Activated naive CD8-positive, alpha-beta T cell treated with anti-CD3 and anti-CD28 coated beads, Interleukin-2, amount 10 ng/mL, durations not matched to agents 7 days and 5 days (primary cell): ENCODE measurements at places on chromosomes 4 and X. TPM values are rescaled to one million over a fixed set of nuclear protein-coding genes. Genes with fewer than 3 reads are reported as not detected.

CLGN gene
- not detected for total RNA-seq

GRCh38 chr4:139958739-139959098, 195.3 kb downstream of the MAML3 start:
- DNase-seq = no peak

- no peak for DNase-seq
Measured at GRCh38 chrX:5086388-5086787, 1142.3 kb downstream of the NLGN4X start.

PRKG2 gene
- 1.1 TPM for total RNA-seq

DNA sequence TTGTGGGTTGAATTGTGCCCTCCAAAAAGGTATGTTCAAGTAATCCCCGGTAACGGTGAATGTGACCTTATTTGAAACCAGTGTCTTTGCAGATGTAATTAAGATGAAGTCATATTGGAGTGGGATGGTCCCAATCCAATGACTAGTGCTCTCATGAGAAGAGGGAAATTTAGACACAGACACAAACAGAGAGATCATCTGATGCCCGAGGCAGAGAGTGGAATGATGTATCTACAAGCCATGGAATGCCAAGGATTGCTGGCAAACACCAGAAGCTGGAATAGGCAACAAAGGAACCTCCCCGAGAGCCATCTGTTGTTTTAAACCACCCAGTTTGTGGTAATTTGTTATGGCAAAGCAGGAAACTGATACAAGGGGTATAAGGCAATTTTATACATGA, 35.1 kb downstream of the RPS6KA3 start:
- no peak for DNase-seq

DNA sequence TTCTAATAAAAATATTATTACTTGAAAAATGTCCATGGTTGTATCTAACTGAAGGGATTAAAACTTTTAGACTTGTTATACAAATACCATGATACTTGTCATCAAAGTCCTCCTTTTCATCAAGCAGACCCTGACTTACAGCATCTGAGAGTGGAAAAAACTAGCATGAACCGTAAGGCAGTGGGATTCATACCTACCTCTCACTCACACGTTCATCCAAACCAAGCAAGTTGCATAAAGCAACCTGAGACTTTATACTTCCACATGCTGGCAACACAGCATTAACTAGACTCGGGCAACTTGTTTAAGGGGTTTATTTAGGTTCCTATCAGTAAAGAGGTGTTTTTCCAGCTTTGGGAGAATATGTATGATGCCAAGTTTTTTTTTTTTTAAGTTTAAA, 22.6 kb upstream of the TLR7 start:
- no peak for DNase-seq

GRCh38 chrX:26373829-26374228, 157.9 kb downstream of the MAGEB5 start:
- DNase-seq = no peak

- DNase-seq = no peak
Measured at GRCh38 chr4:186109245-186109644, 4.7 kb downstream of the FAM149A start.

- DNase-seq = no peak
Measured at GRCh38 chr4:38693569-38693968, 29.6 kb downstream of the KLF3 start.

DNA sequence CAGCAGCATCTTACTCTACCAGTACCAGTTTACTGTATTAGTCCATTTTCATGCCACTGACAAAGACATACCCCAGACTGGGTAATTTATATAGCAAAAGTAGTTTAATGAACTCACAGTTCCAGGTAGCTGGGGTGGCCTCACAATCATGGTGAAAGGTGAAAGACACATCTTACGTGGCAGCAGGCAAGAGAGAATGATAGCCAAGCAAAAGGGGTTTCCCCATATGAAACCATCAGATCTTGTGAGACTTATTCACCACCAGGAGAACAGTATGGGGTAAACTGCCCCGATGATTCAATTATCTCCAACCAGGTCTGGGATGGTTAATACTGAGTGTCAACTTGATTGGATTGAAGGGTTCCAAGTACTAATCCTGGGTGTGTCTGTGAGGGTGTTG, 69.3 kb downstream of the YIPF6 start:
- no peak for DNase-seq

FOXP3 gene
- total RNA-seq = 23.6 TPM

GRCh38 chr4:146640465-146641061, 1.9 kb downstream of the POU4F2 start:
- DNase-seq = peak; percentile 29

- DNase-seq = no peak
Measured at GRCh38 chrX:11435568-11435967, 142.4 kb downstream of the AMELX start.

DMRTC1B gene
- total RNA-seq = 0.20 TPM

- DNase-seq = no peak
Measured at GRCh38 chrX:130094696-130095095, 15.6 kb downstream of the ELF4 start.

DNA sequence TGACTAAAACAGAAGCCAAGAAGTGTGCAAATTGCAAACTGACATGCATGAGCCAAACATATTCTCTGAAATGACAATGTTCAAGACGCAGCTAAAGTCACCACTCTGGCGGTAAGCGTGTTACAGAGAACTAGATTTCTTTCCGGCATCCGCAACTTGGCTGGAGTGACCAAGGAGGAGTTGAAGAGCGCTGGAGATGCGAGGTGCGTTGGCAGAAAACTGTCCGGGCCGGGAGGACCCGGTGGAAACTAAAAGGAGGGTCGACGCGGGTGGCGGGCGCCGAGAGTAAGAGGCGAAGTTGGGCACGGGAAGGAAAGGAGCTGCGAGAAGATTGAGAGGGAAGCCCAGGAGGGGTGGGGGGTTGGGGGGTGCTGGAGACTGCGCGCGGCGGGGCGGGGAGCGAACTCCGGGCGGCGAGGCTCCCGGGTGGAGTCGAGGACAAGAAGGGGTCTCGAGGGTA, 807 bp downstream of the SEL1L3 start:
- peak; percentile 57 for DNase-seq

USP26 gene
- not detected for total RNA-seq

F9 gene
- not detected for total RNA-seq

TSPAN7 gene
- total RNA-seq = not detected

ANKRD50 gene
- 0.11 TPM for total RNA-seq

DNA sequence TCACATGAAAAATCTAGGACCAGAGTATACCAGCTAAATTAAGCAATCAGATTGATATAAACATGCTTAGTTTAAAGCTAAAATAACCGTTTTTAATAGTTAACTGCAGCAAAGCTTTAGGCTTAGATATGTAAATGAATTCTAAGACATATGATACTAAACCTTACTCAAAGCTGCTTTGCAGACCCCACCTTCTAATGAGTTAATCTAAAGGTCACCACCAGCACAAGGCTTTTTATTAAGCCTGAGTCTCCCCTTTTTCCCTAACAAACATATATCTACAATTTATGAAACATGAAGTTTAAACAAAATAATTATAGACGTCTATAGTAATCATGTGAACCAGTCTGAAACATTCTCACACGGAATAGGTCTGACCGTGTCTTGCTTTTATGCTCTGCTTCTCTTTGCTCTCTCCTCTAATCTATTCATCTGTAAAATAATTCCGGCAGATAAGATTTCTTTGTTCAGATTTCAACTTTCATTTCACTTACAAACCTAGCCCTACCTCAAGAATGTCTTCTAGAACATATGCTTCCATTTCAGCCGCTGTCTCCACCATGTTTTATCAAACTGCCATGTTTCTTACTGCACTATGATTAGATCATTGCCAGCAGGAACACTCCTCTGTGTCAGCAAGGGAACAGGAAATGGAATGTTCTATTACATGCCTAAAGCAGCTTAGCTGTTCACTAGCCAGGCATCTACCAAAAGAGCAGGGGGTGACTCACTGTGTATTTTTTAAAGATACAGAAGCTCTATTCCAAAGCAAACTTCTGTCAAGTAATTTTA, 35.9 kb downstream of the ANKRD17 start:
- DNase-seq = no peak

MYOZ2 gene
- not detected for total RNA-seq

DNA sequence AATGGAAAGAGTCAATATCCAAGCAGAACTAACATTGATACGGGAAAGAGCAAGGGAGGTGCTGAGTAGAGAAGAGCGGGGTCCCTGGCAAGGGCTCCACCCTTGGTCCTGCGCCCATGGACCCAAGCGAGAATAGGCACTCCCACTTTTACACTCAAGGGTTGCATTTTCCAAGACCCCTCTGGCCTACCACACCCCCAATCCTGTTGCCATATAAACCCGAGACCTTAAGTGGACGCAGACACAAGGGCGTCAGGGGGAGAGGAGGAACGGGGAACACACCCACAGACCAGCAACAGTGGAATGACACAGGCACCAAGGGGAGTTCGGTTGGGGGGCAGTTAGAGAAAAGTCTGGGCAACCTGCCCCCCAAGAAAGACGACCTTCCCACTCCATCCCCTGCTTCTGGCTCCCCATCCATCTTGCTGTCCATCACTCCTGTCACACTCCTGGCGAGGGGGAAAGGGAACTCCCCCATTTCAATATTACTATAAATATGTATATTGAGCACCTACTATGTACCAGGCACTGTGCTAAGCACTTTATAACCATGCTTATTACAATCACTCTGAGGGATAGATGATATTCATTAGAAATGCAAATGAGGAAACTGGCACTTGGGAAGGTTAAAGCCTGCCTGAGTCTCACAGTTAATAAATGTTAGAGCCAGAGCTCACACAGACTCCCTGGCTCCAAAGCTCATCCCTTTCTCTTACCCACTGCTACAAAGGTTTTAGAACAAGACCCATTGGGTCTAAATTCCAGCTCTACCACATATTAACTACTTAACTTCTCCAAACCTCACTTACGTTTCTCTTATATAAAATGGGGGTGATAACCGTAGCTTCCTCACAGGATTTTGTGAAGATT, 51.7 kb downstream of the SCD5 start:
- DNase-seq = no peak

LINC00632 gene
- total RNA-seq = not detected

DNA sequence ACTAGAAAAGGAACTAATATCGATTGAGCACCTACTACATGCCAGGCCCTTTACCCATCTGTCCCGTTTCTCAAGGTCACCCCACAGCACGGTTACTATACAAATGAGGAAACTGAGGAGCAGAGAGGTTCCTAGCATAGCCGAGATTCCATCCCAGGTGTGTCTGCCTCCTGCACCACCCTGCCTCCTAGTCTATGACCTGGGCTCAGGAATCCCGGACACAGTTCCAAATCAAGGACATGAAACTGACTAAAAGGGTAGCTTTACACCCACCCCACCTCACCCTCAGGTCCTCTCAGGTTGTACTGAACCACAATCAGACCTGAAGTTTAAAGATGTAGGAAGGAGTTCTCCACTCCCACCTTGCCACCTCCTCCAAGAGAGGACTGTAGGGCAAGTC, 55.6 kb downstream of the APBB2 start:
- no peak for DNase-seq

TEX11 gene
- total RNA-seq = not detected

ASB9 gene
- total RNA-seq = 0.83 TPM

DNA sequence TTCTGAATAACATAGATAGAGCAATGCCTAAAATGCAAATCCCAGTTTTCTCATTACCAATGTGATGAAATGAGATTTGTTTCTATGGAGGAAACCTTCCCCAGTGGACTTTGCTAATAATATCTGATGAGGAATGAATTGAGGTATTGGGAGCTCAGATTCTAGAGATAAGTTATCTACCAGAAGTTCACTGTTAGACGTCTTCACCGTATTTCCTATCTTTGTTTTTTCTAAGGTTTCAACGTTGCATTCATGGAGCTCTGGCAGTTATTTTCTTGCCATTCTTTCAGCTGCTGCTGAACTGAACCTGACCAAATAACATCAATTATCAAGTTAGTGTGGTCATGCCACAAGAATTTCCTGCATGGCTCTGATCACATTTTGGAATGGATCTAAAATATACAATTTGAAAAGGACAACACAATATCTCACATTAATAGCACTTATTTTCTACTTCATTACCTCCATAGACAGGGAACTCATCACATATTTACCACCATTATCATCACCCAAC, 511.8 kb upstream of the LCORL start:
- no peak for DNase-seq

GRCh38 chr4:83378419-83378818, 43.8 kb upstream of the HPSE start:
- peak; percentile 33 for DNase-seq

GRCh38 chr4:168522356-168522755, 25.5 kb downstream of the PALLD start:
- DNase-seq = no peak

DNA sequence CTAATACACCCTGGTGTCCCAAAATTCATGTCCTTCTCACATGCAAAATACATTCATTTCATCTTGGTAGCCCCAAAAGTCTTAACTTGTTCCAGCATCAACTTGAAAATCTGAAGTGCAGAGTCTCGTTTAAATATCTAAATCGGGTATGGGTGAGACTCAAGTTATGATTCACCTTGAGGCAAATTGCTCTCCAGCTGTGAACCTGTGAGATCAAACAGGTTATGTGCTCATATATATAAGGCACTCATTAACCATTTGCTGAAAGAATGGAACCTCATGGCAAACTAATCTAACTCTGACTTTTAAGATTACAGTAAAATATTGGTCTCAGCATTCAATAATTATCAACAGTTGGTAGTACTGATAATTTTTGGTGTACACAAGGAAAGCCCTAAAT, 55.5 kb downstream of the PDLIM5 start:
- no peak for DNase-seq

DNA sequence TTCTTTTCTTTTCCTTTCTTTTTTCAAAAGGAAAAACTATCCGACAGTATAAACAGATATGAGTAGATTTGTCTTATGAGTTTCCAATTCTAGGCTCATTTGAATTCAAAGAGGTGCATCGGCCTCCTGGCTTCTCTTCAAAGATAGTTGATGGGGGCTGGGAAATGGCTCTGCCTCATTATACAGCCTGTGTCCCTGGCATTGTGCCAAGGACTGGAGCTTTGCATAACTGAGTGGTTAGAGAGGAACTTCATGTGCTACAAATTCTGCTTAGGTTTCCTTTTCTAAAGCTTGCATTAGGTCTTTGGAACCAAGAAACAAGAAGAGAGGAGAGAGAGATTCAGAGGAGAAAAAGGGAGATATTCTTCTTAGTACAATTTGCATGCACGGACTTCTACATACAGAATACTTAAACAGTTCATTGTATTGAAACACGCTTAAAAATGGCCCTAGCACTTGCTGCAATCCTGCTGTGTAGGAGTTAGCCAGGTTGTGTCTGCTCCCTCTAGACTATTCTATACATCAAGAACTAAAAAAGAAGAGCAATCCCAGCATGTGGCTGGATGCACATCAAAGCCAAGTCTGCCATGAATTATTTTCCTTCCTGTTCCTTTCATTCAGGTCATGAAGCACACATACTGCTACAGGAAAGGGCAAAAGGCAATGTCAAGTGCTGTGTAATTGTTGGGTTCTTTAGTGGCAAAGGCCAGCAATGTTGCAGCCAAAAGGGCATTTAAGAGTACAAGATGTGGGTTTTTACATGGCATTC, 70.9 kb downstream of the INTS12 start:
- DNase-seq = no peak

DNA sequence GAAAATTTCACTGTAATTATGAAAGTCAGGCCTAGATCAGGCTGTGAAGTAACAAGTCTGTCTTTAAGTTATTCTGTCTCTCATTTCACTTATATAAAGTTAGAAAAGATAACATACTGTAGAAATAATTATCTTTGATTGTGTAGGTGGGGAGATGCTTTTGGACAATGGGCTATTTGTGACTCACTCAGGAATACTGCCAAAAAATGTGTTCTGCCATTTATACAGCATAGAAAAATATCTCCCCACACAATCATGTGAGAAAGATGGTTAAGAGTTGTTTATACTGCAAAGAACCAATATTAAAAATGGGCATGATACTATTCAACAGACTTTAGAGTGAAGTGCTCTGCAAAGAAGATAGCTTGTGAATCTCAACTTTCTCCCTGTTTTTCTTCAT, 95.0 kb upstream of the GABRA2 start:
- DNase-seq = no peak
